Activated CD4-positive, alpha-beta T cell treated with anti-CD3 and anti-CD28 coated beads for 48 hours (primary cell): ENCODE measurements at places on chromosomes 16 and 17.

DNA sequence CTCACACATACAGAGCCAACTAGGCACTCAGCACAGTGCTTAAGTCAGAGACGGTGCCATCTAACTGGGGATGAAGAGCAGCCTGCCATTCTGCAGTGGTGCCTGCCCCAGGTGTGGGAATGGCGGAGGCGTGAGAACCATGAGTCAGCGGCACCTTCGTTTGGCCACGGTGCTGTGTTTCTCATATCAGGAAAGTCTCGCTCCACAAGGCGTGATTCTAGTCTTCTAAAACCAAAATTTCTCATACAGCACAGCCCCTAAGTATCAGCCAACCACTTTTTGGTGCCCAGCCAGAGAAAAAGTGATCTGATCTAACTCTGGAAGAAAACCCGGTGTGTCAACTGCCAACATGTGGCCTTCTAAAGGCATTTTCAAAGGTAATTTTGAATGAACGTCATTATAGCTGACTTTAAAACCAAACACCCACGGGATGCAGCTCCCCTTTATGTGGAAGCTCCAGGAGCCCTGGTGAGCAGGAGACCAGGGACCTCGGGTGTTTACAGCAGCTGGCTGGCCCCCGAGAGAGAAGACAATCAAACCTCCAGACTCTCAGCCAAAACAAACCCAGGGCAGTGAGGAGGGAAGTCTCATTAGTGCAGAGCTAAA, 54.6 kb downstream of the ABCC12 start:
- DNase-seq = peak; percentile 81

- DNase-seq = no peak
Measured at GRCh38 chr17:27975146-27976011, 67.1 kb upstream of the NLK start.

DNA sequence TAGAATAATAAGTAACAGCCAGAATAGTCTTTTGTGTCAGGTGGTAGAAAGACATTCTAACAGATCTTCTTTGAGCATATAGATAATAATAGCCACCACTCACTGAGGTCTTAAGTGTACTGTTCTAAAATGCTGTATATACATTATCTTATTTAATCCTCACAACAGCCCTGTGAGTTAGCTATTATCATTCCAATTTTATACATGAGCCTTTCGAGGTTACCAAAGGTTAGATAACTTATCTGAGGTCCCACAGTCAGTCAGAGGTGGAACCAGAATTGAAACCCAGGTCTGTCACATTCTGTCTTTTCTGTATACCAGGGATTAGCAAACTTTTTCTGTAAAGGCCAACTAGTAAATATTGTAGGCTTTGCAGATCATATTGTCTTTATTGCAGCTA, 23.2 kb downstream of the REXO5 start:
- DNase-seq = no peak

DNA sequence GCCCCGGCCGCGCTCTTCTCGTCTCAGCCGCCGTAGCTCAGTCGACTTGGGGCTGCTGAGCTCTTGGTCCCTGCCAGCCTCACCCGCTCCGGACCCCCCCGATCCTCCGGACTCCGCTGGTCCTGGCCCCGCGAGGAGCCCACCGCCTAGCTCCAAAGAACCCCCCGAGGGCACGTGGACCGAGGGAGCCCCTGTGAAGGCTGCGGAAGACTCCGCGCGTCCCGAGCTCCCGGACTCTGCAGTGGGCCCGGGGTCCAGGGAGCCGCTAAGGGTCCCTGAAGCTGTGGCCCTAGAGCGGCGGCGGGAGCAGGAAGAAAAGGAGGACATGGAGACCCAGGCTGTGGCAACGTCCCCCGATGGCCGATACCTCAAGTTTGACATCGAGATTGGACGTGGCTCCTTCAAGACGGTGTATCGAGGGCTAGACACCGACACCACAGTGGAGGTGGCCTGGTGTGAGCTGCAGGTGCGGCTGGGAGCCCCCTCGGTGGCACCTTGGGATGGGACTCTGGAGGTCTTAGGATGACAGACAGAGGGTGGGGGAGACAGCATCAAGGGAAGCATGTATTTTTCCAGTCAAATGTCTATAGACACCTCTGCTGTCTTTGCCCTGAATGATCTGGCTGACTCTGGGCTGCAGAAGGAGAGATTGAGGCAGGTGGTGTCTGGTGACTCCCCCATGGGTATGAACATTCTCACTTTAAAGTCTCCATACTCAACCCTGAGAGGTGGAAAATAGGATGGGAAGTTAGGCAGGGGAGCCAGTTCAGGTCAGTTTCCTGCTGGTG, 635 bp downstream of the WNK4 start:
- DNase-seq = no peak

DNA sequence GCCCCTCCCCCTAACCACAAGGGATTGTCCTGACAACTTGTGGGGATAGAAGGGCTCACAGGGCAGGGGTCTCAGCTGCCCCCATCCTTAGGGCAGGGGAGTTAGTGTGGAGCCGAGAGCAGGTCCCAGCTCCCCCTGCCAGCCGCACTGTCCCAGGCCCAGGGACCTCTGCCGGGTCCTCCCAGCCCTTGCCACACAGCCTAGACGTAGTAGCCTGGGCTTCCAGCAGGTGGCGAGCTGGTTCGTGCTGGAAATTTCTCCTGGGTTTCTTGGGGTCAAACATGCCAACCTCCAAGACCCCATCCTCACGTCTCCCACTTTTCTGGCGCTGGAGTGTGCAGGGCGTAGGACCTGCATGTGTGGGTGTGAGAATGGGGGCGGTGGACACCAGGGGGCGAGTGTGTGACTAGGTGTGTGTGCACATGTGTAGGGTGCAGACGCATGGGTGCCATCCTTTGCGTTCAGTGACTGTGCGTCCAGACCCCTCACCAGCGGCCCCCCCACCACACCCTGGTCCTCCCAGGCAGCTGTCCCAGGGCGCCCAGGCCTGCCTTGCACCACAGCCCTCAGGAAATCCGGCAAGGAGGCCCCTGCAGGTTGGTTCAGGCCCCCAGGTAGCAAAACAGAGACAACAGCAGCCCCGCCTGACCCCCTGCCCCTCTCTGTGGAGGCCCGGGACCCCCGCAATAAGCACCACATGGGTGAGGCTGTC, 29.5 kb downstream of the SBK1 start:
- peak; percentile 66 for DNase-seq

DNA sequence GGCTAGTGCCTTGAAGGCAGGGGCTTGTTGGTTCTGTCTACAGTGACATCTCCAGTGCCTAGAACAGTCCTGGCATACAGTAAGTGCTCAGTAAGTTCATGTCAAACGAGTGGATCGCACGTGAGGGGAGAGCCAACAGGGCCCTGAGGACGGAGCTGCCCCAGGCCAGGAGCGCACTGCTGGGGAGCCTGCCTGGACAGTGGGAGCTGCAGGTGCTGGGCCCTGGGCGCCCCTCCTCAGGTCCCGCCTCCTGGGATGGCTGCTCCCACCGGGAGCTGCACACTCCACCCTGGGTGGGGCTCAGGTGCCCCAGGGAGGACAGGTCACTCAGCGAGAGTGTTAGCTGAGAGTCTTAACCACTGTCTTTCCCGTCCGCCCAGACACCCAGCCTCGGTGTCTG, 1.8 kb downstream of the EVPL start:
- no peak for DNase-seq

GRCh38 chr17:29629839-29630238, 7.1 kb upstream of the CORO6 start:
- DNase-seq = no peak

GRCh38 chr16:25009822-25010221, 5.3 kb downstream of the ARHGAP17 start:
- DNase-seq = no peak

GRCh38 chr17:31487063-31487647, 95.7 kb downstream of the RAB11FIP4 start:
- no peak for DNase-seq

DNA sequence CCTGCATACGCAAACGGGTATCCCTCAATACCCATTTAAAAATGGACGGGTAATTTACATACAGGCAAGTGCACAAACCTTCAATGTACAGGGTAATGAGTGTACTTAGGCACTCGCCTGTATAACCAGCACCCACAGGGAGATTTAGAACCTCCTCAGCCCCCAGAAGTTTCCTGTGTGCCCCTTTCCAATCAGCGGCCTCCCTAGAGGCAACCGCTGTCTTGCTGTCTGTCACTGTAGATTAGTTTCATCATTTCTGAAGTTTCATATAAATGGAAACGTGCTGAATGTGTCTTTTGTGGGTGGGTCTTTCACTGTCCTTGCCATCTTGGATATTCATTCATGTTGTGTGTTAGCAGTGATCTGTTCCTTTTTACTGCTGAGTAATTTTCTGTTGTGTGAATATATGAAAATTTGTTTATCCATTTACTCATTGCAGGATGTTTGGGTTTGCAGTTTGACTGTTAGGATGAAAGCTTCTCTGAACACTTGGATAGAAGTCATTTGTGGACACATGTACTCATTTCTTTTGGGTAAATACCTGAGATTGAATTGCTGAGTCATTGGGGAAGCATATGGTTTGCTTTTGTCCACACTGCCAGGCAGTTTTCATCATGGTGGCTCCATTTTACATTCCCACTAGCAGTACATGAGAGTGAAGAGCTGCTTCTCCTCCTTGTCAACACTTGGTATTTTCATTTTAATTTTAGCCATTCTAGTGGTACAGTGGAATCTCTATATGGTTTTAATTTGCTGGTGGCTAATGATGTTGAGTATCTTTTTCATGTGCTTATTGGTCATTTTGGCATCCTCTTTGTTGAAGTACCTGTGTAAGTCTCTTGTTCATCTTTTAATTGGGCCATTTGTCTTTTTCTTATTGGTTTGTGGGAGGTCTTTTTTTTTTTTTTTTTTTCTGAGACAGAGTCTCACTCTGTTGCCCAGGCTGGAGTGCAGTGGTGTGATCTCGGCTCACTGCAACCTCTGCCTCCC, 2.1 kb upstream of the ADCY7 start:
- DNase-seq = peak; percentile 49

DNA sequence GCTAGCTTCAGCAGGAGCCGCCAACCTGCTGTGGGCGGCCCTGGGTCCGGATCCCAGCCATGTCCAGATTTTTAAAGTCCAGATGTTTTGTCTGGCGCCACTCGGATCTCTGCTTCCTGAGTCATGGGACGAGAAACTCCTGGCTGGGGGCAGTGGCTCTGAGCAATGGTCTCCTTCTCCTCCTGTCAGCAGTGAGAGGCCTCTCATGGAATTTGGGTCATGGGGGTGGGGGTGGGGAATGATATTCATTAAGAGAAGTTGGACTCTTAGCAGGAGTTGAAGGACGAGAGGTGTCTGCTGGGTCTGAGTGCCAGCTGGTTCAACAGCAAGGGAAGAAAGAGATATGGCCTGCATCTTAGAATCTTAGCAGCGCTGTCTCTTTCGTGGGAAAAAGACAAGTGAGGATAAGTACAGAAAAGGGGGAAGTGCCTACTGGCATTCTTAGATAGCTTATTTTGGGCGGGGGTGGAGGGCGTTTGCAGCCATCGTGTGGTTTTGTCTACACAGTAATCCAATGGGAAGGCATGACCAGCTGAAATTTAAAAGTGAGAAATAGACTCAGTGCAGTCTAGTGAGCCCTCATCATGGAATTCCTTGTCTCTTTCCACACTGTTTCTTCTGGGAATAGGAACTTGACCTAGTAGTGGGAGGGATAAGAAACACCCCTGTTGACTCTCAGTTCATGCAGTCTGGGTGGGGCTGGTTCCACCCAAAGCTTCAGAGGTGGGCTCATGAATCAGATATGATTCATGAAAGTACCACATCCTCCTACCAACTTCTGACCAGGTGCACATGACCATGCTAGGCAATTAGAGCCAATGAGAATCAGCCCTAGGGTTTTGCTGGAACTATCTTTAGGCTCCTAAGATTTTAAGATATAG, 80.5 kb downstream of the MYH13 start:
- no peak for DNase-seq

GRCh38 chr17:27245230-27245696, 48.7 kb upstream of the WSB1 start:
- peak; percentile 56 for DNase-seq

DNA sequence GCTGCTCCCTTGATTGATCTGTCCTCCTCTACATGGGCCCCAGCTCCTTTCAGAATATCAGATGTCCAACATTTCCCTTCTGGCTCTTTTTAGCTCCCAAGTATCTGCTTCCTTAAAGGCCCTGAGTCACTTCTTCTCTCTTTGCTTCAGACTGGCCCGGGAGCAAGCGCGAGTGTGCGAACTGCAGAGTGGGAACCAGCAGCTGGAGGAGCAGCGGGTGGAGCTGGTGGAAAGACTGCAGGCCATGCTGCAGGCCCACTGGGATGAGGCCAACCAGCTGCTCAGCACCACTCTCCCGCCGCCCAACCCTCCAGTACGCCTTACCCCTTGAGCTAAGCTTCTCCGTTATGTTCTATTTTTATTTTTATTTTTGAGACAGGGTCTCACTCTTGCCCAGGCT, 12.3 kb downstream of the CNTROB start:
- no peak for DNase-seq

- DNase-seq = no peak
Measured at GRCh38 chr17:68433911-68434508, 23.3 kb downstream of the WIPI1 start.
